ENCODE measurements at places on chromosomes 12 and 14. TPM values are rescaled to one million over a fixed set of nuclear protein-coding genes. Genes with fewer than 3 reads are reported as not detected.

- DNase-seq, result no peak
These were observed 55.1 kb upstream of the CMKLR1 start for GRCh38 chr12:108394196-108394595.

DNA sequence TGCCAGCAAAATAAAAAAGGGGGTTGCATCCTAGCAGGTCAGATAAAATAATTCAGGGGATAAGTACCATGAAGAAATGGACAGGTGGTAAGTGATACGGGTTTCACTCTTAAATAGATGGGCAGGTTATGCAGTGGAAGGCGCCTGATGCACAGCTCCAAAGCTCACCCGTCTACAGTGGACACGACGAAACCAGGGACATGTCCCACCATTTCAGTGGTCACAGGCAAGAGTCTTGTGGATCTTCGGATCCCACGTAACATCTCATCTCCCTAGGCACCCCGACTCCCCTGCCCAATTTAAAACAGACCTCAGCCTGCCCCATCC is 60.5 kb downstream of the DDX51 start:
- no peak for DNase-seq

SERPINA10 gene
- not detected for total RNA-seq

GRCh38 chr14:49999146-49999761 is 106.4 kb downstream of the ARF6 start:
- peak; percentile 54 for DNase-seq
